ENCODE measurements at places on chromosomes 13 and 19. TPM values are rescaled to one million over a fixed set of nuclear protein-coding genes. Genes with fewer than 3 reads are reported as not detected.
A peak's percentile ranks its signal among the peaks of the same experiment; 100 is the strongest.

DNA sequence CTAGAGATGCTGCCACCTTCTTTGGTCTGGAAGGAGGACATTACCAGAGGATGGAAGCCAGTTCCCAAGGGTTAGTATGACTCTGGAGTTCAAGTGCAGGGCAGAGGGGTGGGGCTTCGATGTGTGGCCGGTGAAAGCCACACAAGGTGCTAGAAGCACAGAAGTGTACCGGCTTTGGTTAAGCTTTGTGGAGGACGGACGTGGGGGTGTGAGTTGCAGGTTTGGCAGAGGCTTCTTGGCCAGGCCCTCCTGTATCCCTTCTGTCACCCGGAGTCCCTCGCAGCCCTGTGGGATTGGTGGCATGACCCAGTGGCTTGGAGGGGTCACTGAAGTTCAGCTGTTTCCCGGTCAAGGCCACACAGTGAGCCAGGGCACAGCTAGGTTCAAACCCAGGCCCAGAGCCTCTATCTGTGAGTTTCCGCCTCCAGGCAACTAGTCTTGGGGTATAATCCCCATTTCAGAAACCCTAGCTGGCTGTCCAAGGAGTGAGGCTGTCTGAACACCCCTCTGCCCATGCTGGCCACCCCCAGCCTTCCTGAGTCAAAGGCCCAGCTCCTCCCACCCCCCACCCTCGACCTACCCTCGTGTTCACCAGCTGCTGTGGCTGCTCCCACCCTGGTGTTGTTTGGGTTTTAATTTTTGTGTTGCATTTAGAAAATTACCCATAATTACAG lies 4.6 kb upstream of the SSBP4 start:
- no peak for DNase-seq

Gene ZNF442
- total RNA-seq = 7.7 TPM

- peak; percentile 66 for DNase-seq
Measured at GRCh38 chr13:113050734-113051431, 54.7 kb upstream of the F7 start.

GRCh38 chr13:77143431-77143830 lies 116.5 kb upstream of the FBXL3 start:
- DNase-seq = no peak

- no peak for DNase-seq
Measured at GRCh38 chr13:100389617-100390016, 199.0 kb downstream of the GGACT start.

DNA sequence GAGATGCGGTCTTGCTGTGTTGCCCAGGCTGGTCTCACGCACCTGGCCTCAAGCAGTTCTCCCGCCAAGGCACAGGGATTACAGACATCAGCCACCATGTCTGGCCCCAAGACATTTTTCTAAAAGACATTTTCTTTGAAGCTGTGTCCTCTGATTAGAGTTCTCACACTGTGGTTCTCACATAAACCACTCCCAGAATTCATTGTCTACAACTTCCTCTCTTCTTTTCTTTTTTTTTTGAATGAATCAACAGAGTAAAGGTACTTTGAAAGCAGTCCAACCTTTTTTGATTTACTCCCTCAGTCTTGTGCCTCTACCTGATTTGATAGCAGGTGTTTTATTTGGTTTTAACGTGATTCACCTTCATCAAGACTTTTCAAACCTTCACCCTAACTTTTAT lies 14.3 kb upstream of the SHD start:
- no peak for DNase-seq
